MCF 10A (cell line): ENCODE measurements at places on chromosomes 3 and 15.

DNA sequence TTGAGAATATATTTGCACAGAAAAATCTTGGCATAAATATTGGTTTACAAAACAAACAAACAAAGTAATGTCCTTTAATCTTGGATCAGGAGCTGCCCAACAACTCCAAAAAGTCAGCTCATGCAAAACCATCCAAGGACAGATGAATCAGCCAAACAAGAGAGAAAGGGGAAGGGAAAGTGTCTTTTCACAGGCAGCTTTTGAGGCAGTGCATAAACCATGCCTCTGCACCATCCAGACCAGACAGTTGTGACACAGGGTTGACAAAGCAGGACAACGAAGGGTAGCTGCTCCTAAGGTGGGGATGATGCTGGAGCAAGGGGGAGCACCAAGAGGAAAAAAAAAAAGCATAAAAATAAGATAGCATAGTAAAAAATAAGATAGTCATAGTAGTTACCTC lies 8.7 kb downstream of the CD86 start:
- no peak for DNase-seq

DNA sequence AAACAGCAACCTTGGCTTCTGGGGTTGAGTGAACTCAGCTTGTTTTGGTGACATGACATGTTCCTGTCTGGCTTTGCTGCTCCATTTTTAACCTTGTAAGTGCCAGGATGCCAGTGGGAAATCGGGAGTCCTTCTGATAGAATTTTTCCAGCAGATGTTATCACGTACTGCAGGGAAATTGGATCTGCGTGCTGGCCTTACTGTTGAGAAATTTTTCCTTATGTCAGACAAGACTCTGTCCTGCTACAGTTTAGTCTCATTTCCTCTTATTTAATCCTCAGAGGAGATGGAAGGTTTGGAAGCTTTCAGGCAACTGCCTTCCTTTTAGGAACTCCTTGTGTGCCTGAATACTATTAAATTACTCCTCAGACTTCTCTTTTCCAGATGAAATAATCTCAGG lies 80.6 kb downstream of the PGPEP1L start:
- no peak for DNase-seq

DNA sequence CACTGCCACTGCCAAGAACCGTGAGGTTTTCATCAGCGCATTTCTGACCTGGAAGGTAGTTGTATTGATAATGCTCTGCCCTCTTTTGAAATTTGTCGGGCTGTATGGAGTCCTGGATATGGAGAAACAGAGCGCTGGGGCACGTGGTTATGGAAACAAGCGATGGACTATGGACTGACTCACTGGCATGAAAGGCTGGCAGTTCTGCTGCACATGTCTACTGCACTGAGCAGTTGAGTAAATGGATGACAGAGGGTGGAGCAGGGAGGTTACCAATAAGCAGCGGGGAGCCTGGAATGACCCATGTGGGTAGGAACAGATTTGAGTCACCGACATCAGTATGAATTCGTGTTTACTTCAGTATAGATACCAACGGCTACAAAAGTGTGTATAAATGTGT lies 429.5 kb downstream of the OCA2 start:
- no peak for DNase-seq

GRCh38 chr15:52008698-52009434 lies 10.2 kb upstream of the MAPK6 start:
- no peak for DNase-seq

- DNase-seq, result peak; percentile 15
Observed at GRCh38 chr3:76941376-76941775, 98.5 kb upstream of the ROBO2 start.

DNA sequence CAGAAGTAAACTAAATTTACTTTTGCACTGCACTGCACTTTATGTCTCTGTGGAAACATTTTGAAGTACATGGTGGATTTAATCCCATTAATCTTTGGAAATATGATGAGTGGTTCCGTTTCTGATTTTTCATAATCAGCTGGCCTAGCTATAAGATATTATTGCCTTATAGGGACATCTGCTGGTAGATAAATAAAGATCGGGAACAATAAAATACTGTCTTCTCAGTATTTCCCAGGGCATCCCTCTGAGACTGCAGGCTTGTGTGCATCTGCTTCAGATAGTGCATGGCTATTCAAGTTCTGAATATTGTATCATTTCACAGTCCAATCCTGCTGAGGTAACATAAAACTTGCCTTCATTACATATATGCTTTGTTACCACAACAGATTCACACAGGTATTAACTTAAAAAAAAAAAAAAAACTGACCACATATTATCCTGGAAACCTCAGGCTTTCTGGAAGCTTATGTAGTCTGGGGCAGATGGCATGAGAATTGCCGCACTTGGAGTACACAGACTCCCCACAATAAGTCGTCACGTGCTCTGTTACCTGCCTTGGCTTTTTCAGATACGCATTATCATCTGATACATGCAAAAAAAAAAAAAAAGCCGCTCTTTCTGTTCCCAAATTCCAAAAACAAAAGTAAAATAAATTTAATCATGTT lies 330.8 kb upstream of the AGTR1 start:
- peak; percentile 25 for DNase-seq

GRCh38 chr3:138547342-138547975 lies 46.6 kb downstream of the CEP70 start:
- DNase-seq, result no peak

DNA sequence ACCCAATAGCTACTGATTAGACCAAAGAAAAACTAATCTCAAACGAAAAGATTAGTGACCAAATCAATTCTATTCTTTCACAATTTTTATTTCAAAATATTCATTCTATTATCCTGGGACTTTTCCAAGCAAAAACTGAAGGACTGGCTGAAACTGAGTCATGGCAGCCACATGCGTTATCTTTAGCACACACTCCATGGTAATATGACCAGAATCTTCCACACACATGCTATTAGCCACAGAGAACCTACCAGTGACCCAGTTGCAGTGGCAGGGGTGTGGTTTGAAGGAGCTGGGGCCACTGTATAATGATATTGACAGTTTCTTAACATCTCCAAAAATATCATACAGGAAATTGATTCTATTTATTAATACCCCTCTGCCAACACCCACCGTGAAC lies 154.8 kb upstream of the ABI3BP start:
- DNase-seq, result no peak

DNA sequence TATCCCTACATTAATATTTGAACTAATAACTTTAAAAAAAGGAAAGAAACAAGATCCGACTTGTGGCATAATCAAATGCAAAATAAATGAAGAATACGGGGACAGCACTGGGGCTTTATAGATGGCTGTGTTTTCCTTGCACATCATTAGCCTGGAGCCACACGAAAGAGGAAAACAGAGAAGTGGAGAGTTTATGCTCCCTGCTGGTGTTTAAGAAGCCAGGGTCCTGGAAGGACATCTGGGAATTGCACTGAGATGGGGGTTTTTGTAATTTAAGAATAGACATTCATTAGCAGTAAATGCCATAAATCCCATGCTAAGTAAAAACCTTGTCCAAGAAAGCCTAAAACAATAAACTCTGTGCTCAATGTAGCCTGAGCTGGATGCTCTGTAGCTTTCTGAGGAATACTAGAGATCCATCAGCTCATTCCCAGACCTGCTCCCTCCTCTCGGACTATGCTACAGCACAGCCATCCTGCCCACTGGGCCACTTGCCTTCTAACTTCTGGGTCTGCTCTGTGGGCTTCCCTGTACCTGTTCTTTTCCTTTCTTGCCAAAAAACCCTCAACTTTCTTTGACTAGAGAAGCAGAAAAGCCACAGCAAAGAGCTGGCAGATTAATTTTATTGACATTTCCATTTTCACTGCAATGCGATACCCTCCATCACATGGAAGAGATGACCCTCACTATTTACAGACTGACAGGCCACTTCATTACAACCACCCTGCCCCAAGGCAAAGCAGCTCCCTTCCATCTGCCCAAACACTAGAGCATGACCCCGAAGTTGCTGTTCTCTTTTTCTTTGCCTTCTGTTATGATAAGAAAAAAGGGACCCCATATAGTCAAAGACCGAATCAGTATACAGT lies 62.3 kb downstream of the MEIS2 start:
- no peak for DNase-seq

- no peak for DNase-seq
Observed at GRCh38 chr3:182735672-182736071, 57.6 kb upstream of the ATP11B start.

GRCh38 chr3:52436500-52437149 lies 8.3 kb downstream of the SEMA3G start:
- DNase-seq, result no peak

GRCh38 chr3:13770170-13771169 lies 109.4 kb downstream of the WNT7A start:
- no peak for DNase-seq

GRCh38 chr15:73599934-73600333 lies 33.3 kb downstream of the NPTN start:
- peak; percentile 38 for DNase-seq

DNA sequence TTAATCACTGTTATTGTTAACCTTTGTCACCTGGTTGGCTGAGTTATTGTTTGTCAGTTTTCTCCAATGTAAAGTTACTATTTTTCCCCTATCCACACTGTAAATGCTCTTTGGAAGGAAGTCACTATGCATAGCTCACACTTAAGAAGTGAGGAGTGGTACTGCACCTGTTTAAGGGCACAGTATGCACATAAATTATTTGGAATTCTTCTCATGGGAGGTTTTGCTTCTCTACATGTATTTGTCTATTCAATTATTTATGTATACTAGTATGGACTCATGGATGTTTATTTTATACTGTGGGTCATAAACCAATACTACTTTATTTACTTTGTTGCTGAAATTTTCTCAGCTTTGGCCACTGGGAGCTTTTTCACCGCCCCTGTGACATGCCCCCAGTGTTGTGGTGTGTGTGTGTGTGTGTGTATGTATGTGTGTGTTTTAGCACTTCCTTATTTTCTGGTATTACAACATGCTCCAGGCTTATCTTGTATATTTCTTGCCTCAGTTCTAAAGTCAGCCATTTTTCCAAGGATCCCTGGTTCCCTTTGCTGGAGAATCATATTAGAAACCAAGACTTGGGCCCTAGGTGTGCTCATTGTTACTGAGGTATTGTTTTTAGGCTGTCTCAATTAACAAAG lies 290.5 kb downstream of the KBTBD8 start:
- no peak for DNase-seq

DNA sequence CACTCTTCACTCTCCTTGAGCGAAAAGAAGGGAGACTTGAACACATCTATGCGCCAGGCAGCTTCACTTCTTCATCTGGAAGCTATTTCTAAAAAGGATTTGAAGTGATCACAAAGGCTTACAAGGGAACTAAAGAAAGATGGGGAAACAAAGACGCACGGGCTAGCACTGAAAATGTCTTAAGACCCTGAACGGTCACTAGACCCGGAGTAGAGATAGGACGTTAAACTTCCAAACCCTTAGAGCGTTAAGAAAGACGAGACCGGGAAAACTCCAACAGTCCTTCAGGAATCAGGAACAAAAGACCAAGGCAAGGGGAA lies 47.5 kb upstream of the EPHB3 start:
- DNase-seq, result no peak

DNA sequence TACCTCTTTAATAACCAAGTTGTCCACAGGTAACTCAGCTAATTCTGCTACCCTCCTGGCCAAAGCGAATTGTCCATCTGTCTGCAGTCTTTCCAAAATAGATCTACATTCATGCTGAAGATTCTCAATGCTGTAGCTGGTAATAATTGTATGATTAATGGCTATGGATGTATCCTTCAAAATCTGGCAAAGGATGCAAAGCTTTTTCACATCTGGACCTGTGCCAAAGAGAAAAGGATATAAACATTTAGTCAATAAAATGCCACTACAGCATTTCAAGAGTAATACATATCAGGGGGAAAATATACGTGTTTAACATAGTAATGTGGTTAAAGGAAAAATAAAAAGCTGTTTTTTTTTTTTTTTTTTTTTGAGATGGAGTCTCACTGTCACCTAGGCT lies 48.7 kb downstream of the EIF3J start:
- no peak for DNase-seq

- DNase-seq, result peak; percentile 35
Observed at GRCh38 chr3:113531826-113532697, at the start of gene SIDT1. TSS of gene SIDT1 (plus strand) at chr3:113532555. CDS start at chr3:113533022, 467 bp downstream.

- DNase-seq, result peak; percentile 37
Observed at GRCh38 chr3:98961161-98962155, 60.0 kb upstream of the DCBLD2 start.

- DNase-seq, result no peak
Observed at GRCh38 chr3:53495520-53496391, 1.3 kb downstream of the CACNA1D start.

GRCh38 chr15:93523481-93523880 lies 434.5 kb upstream of the RGMA start:
- peak; percentile 82 for DNase-seq

DNA sequence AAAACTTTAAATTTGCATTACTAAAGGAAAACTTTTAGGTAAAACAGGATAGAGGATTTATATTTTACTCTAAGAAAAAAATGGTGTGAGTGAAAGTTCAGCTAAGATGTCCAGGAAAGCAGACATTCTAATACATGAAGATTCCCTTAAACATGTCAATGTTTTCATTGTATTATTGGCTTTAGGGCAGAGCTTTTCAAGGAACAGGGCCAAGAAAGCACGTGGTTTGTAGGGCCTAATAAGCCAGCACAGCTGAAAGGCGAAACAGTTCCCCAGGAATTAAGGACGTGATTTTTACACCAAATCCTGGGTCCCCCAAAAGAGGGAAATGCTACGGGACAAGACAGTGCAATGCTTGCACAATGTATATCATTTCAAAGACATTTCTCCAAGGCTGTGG lies 48.6 kb upstream of the MKRN3 start:
- no peak for DNase-seq

DNA sequence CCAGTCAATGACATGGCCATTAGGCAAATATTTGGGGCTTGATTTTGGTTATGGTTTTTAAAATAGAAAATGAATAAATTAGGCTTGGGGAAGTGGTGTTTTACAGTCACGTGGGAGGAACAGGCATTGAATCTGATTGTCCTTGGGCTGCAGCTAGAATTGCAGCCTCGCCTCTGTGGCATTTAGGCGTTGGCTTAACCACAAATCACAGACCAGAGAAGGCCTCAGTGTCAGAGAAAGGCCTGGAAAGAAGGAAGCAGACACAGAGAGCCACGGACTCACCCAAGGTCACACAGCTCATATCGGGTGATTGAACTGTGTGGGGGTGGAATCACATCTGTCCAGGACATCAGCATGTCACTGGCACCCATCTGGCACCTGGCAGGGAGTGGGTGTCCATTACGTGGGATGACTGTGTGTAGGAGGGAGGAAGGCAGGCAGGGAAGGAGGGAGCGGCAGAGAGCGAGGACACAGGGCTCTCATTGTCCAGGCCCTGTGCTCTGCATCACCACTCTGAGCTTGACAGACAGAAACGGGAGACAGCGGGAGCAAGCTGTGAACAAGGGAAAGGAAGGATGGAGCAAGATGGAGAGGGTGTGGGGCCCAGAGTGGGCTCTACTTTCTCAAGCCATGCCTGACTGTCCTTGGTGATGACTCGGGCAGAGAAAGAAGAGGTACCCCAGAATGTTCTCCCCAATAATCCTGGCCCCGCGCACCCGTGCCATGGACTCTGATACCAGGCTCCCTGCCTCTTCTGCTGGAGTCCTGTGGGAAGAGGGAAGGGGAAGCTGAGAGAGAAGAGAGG lies 186.4 kb downstream of the FAM43A start:
- DNase-seq, result peak; percentile 54

DNA sequence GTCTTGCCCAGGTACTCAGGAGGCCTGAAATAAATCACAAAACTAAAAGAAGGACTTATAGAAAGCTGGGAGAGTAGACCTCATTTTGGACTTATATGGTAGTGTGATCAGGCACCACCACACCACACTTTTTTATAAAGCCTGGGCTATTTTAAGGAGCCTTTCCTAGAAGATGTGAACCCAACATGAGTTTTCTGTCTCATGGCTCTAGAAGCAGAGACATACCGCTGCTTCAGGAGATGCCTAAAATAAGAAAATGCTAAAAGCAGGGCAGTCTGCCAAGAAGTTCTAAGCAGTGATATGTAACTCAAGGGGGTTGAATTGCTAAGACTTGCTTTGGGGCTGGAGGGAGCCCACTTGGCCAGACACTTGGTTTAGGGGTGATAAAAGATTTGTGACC lies 49.6 kb downstream of the SUMF1 start:
- DNase-seq, result peak; percentile 73
